Progenitor cell of endocrine pancreas (in vitro differentiated cells): ENCODE measurements at places on chromosomes 13 and 19.
A peak's percentile ranks its signal among the peaks of the same experiment; 100 is the strongest.

GRCh38 chr13:21965095-21965494 is 294.2 kb downstream of the FGF9 start:
- no peak for DNase-seq

- no peak for DNase-seq
These were observed 184.8 kb upstream of the PCDH20 start for GRCh38 chr13:61600360-61601033.

GRCh38 chr13:45084515-45084914 is 35.8 kb upstream of the GTF2F2 start:
- DNase-seq = no peak

DNA sequence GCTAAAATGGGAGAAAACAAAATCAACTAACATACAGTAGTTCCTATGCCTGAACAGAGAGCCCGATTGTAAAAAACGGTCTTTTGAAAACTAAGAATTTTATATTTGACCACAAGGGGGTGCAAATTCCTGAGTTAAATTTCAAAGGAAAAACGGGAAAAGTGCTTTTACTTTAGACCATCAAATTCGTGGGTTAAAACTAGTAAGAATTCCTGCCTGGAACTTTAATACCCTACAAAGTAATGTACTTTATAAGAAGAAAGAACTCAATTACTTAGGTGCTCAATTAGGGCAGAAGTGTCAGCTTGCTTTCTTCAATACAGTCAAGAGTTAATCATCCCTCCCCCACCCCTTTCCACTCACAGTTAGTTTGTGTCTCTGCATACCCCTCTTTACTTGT is 69.8 kb downstream of the KCNRG start:
- no peak for DNase-seq

GRCh38 chr19:28705008-28705407 is 507.9 kb downstream of the UQCRFS1 start:
- no peak for DNase-seq

GRCh38 chr13:30194906-30195305 is 112.4 kb downstream of the KATNAL1 start:
- no peak for DNase-seq

DNA sequence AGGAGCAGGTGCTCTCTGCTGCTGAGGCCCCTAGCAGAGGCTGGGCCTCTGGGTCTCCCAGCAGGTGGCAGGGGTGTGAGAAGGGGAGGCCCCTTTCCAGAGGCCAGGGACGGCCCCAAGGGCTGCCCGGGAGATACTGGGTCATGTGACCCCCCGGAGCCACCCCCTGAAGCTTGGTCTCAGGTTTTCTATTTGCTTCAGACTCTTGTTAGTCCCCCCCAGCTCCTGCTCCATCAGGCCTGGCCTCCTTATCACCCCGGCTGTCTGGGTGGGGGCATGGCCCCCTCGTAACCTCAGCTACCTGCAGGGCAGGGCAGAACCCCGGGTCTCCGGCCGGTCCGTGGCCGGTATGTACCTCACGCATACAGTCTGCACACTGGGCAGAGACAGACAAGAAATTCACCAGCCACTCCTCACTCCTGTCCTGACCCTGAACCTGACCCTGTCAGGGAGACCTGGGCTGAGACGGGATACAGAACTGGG is 13.2 kb upstream of the TCF3 start:
- DNase-seq = no peak

DNA sequence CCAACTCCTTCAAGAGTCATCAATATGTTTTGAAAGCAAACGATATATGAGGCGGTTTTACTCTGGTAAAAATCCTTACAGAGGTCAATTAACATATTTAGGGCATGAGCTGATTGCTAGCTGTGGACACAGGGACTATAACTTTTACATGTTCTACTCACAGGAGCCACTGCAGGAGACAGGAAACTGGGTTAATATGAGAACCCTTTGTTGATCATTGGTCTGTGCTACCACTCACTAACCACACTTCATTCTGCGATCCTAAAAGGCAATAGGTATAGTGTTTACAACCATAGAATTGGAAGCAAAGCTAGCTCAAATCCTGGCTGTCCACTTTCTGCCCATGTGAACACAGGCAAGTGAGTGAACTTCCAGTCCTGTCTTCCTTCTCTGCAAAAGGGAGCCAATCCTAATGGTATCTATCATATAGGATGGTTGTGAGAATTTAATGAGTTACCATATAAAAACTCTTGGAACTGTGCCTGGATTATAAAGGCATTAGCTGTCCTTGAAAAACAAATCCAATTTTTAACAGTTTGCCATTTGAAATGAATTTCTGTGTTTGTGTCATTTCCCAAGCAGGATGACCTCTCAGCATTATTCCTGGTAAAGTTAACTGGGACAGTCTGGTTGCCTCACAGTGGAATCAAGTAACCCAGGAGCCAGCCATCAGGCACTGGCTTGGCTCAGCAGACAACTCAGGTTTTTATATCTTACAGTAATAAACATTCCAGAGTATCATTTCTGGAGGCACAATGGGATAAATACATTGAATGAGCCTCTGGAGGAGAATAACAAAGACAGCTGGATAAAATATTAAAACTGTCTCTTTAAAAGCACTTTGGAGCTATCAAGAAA is 29.8 kb upstream of the RAP2A start:
- no peak for DNase-seq

- DNase-seq = no peak
These were observed 5.8 kb upstream of the DYRK1B start for GRCh38 chr19:39839678-39840327.

DNA sequence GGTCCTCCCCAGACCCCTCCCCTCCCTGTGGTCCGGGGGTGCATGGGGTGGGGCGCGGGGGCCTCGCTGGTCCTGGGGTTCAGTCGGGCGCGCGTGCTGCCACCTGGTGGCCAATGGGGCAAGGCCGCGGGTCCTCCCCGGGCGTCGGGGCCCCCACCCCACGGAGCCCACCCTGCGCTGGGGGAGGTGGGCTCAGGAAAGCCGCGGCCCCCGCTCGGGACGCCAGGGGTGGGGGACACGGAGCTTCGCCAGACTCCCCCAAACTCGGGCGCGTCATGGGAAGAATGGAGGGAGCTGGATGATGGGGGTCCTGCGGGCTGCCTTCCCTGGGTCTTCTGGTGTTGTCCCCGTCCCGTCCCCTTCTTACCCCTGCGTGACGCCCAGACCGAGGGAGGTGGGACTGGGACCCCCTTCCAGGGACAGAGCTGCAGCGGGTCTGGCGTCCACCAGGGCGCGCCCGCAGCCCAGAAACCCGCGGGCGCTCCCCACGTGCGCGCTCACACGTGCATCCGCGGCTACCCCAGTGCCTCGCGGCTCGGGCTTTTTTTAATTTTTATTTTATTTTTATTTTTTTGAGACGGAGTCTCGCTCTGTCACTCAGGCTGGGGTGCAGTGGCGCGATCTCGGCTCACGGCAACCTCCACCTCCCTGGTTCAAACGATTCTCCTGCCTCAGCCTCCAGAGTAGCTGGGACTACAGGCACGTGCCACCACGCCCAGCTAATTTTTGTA is 19.8 kb upstream of the TCF3 start:
- DNase-seq = no peak

DNA sequence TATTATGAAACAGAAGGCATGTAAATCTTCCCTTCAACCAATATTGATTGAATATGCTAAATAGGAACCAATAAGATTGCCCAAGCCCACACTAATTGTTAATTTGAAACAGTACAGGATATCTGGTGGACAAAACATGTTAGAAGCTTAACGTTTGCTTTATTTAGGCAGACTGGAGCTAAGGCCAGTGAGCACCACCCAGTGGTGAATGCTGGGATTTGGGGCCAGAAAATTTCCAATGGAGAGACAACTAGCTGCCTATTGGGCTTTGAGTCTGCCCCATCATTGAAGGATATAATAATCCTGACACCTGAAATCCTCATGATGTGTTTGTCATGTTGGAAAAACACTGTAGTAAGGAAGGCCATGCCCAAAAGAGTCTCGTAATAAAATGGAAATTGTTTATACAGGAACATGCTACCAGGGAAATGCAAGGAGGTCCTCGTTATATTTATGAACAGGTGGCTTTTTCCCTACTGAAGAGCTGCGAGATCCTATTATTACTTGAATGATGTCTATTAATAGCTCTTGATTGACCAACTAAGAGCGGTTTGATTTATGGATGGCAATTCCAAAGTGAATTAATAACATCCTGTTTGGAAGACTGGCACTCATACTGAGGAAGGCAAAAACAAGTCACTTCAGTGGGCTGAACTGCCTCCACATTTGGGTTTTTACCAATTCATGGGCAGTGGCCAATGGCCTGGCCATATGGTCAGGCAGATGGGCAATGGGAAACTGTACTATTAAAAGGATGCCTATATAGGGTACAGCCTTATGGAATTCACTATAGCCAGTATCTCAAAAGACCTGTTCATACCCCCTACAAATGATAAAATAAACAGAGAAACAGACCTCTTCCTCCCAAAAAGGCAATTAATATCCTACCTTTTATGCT is 8.7 kb downstream of the SIGLECL1 start:
- no peak for DNase-seq

DNA sequence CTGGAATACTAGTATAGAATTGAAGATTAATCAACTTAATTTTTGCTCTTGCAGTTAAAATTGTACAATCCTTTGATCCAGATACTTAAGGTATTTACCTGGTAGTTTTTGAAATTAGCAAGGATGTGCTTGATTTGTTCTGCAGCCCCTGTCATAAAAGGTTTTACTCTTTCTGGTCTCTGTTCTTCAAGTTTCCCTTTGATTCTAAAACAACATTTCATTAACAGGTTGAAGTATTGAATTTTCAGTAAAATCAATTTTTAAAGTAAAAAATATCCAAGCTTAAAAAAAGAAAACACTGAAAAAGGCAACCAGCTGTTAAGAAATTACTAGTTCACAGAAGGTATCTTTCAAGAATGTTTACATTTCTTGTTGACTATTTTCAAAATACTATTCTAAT is 1.6 kb downstream of the TPT1 start:
- DNase-seq = no peak

GRCh38 chr13:110518571-110518970 is 43.0 kb downstream of the RAB20 start:
- DNase-seq = no peak

DNA sequence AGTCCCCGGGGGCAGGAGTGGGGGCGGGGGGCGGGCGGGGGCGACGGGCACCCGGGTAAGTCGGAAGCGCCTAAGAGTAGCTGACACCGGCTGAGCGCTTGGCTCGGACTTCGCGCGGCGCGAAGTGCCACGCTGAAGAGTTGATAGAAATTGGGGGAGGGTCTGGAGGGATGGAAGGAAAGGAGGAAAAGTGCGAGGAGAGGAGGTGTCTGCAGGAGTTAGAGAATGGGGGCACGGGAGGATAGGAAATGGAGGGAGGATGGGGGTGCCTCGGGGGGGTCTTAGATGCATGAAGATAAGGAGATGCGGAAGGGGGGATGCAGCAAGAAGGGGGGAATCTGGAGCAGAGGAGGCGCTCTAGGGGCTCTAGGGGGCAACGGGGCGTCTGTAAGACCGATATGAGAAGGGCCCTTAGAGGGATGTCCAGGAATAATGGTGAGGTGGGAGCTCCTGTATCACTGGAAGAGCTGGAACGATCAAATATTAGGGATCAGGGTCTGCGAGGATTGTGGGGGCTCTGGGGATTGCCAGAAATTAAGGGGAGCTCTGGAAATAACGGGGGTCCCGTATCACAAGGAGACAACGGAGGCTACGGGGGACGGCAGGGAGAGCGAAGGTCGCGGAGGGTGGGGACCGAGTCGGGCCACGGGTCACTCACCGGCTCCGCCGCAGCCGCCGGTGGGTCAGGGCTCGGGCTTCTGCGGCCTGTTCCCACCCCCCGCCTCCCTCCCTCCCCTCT is at the start of gene MYPOP:
MYPOP (minus strand) TSS at position 702 of the 739 bp plus-strand sequence. CDS start 840 bp downstream, outside the sequence.
- no peak for DNase-seq

- peak; percentile 37 for DNase-seq
These were observed 1.9 kb downstream of the FOXO1 start for GRCh38 chr13:40664350-40665125.

GRCh38 chr13:20544201-20544923 is 18.7 kb upstream of the CRYL1 start:
- DNase-seq = no peak

DNA sequence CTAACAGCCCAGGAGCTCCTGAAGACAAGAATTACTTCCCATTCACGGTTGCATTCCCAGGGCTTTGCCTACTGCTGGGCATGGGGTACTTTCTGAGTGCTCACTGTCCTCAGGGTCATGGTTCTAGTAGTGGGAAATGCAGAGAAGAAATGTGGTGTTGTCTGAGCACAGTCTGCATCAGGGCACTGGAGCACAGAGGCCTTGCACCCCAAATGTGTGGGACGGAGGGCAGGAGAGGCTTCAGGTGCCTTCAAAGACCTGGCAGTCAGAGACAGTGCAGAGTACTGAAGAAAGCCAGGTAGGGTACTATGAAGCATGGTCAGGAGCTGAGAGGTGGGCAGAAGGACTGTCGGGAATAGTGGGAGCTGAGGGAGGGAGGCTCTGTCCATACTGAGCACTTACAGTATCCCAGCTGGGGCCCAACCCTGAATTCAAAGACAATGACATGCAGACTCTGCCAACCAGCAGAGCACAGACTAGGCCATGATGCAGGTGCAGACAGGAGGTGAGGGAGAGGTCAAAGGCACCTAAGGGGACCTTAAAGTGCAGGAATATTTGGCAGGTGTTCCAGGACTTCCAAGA is 144.4 kb downstream of the USP12 start:
- DNase-seq = no peak

GRCh38 chr19:38870612-38871011 is 7.5 kb downstream of the RINL start:
- DNase-seq = no peak

DNA sequence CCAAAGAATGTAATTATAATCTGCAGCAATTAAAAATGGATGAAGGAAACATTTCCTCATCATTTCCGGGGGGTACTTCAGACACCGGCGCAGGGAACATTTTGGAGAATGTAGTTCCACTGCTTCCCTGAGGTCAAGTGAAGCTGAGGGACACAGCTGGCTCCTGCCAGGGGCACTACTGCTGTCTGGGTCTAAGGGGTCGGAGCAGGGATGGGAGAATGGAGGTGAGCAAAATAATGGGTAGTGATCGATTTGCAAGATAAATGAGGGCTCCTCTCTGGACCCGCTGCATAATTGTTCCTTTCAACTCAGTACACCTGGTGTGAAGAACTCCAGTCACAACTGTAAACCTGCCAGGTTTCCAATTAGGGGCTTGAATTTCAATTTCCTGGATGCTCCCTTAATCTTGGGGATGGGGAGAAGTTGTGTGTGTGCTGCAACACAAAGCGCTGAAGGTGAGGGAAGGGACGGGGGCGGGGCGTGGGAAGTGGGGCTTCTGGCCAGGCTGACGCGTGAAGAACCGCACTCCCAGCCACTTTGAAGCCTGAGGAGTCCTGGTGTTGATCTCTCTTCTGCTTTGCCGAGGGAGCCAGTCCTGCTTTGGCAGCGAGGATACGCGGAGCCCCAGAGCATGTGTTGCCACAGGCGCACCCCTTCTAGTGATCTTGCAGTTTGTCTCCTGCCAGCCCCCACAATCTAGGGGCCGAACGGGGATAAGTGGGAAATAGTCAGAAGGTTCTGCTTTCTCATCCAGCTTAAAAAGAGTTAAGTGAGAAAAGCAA is 57.9 kb upstream of the PCDH8 start:
- no peak for DNase-seq
